ENCODE measurements at places on chromosomes 11 and 22.

- DNase-seq, result no peak
Observed at GRCh38 chr22:17981497-17981896, 42.9 kb downstream of the MICAL3 start.

- peak; percentile 13 for DNase-seq
Observed at GRCh38 chr22:44445731-44446130, 52.3 kb downstream of the RTL6 start.

DNA sequence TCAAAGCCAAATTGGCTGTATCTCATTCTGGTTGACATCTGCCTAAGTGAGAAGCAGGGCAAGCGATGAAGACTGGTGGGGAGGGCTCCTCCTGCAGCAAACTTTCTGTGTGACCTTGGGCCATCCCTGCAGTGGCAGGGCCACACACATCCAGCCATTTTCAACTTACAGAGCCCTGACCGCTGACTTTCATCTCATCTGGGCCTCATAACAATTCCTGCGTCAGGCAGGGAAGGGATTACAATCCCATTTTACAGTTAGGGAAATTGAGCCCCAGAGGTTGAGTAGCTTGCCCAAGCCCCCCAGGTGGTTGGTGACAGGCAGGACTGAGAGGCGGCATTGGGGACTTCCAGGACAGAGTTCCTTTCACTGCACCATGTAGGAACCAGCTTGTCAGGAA is 21.9 kb downstream of the TPBGL start:
- no peak for DNase-seq

DNA sequence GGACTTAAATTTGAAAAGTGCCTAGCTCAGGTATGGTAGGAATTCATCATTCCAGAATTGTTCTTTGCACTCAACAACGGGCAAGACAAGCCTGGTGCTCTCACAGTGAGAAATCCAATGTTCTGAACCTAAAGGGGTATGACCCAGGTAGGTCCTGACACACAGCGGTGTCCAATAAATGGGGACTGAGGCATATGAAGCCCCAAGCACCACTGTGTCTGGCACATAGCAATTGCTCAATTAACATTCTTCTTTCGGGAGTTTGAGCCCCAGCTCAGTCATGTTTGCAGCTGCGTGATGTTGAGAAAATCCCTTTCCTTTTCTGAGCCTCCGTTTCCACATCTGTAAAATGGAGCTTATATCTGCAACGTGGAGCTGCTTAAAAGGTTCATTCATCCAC is 535.8 kb downstream of the MIAT start:
- no peak for DNase-seq

GRCh38 chr11:73267122-73267846 is 4.9 kb upstream of the P2RY6 start:
- DNase-seq, result peak; percentile 13

GRCh38 chr22:36384766-36385481 is 2.8 kb downstream of the MYH9 start:
- DNase-seq, result peak; percentile 45

DNA sequence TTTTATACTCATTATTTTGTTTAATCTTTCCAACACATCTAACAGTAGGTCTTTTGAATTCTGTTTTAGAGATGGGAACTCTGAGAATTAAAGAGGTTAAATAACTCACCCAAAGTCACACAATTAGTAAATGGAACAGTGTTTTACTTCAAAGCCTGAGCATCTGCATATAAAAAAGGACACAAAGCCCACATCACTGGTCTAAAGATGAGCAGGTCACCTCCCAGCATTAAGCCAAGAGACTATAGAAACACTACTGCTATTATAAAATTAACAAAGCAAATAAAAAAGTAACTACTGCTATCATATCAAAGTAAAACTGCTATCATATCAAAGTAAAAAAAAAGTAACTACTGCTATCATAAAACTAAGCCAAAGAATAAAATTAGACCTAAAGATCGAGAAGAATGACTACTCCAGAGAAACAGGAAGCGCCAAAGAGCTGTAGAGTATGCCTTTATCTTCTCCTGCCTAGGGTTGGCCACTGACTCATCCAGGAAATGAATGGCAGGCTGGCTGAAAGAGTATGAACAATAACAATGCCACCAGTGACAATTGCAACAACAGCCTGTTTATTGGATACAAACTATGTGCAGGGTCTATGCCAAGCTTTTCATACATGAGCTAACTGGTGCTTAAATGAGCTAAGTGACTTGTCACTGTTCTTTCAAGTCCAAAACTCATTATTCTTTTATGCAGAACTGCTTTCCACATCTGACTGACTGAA is 1153.0 kb upstream of the TENM4 start:
- DNase-seq, result no peak

DNA sequence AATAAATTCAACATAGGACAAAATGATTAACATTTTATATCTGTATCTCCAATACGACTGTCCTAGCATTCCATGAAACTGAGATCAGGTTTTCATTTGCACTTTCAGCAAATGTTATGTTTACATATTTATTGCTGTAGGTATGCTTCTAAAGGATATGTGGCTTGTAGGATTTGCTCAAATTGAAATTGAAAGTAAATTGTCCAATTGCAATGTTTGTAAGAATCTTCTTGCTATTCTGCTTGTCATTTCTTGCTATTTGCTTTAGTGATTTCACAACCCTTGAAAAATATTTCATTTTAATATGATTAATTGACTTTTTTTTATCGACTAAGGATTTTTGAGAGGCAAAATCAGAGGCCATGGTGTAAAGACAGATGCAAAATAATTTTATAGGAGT is 904.2 kb upstream of the RAG2 start:
- DNase-seq, result no peak

GRCh38 chr11:121763526-121763925 is 310.8 kb upstream of the SORL1-AS1 start:
- DNase-seq, result no peak

- DNase-seq, result no peak
Observed at GRCh38 chr11:13152736-13153541, 124.7 kb upstream of the BMAL1 start.

DNA sequence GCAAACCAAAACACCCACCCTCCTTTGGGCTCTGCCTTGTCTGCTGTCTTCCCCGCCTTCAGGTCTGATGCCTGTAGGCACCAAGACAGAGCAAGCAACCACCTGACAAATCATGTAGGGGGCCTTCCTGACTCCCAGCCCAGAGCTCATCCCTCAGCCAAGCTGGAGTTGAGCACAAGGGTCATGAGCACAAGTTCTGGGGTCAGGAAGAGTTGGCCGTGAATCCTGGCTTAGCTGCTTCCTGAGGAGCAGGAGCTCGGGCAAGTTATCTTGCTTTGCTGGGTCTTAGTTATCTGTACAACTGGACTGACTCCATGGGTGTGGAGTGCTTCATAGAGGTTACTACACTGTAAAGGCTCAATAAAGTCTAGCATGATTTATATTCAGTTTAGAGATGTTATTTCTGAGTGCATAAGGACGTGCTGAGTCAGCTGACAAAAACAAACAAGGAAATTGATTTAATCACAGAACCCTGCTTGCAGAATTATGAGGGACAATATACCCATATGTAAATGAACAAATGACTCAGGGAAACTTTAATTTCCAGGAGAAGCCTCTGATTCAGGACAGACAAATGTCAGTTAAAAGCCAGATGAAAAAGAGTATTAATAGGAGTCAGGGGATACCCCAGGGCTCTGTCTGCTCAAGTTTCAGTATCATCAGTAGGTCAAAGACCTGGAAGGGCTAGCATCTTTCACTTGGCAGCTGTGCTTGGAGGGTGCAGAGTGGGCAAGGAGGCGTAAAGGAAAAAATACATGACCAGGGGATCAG is 15.0 kb upstream of the APOA1 start:
- DNase-seq, result no peak

DNA sequence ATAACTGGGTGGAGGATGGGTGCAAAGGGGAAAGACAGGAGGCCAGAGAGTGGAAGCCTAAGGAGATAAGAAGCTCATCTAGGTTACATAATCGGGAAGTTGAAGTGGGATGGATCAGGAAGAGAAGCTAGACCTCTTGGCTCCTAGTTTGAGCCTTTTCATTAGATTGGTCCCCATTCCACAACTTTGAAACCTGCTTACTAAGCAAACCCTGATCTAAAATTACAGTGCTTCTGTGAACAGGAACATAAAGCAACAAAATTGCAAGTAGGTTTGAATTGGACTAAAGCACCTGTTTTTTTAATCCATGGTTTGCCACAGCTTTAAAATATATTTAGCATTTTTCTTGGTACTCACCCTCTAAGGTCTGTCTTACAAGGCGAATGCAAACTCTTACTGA is 80.4 kb upstream of the EED start:
- no peak for DNase-seq

- DNase-seq, result no peak
Observed at GRCh38 chr11:117966908-117967307, 19.3 kb upstream of the IL10RA start.

DNA sequence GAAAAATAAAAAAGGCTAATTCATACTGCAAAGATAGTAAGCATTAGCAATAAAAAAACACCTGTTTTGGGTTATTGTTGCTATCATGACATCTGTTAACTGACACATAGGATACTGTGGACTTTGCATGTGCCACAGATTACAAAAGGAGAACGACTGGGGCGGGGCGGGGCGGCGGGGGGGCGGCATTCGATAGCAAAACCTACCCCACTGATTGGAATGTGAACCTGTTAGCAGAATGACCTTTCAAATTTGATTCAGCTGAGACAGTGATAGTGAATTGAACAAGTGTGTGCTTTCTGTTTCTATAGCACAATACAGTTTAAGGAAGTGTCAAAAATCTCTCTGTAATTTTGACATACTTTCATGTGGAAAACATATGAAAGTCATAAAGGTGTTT is 14.9 kb downstream of the MMP20 start:
- no peak for DNase-seq

DNA sequence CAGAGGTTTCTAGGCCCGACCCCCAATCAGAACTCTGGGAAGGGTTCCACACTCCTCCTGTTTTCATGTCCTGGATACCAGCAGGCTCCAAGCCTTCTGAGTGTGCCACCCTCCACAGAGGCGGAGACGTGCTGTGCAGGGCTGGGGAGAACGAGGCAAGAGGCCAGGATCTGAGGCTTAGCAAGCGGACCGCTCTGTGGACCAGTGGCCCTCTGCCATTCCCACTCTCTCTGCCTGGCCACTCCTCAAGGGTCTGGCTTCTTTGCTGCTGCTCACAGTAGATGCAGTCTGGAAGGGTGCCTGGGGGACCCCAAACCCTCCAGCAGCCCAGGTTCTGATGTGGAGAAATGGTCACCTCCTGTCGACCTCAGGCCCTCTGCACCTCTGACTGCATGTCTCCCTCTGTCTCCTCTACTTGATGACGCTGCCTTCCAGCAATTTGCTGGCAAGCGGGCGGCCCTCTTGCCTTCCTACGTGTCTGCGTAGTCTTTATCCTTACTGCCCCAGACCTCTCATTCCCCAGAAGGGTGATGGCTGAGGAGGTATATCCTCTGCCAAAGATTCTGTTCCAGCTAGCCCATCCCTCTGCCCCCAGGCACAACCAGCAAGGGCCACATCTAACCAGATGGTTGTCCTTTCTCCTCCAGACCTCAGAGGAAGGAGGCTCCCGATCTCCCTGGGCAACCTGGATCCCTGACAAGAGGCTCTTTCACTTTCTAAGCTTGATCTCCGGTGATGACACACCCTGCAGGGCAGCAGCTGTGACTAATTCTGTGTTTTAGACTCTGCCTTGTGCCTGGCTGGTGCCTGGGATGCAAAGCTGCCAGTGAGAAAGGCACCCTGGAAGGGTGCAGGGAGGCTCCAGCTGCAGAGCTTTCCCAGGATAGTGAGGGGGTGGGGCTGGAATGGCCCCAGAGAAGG is 87.3 kb downstream of the NAT10 start:
- DNase-seq, result peak; percentile 74

DNA sequence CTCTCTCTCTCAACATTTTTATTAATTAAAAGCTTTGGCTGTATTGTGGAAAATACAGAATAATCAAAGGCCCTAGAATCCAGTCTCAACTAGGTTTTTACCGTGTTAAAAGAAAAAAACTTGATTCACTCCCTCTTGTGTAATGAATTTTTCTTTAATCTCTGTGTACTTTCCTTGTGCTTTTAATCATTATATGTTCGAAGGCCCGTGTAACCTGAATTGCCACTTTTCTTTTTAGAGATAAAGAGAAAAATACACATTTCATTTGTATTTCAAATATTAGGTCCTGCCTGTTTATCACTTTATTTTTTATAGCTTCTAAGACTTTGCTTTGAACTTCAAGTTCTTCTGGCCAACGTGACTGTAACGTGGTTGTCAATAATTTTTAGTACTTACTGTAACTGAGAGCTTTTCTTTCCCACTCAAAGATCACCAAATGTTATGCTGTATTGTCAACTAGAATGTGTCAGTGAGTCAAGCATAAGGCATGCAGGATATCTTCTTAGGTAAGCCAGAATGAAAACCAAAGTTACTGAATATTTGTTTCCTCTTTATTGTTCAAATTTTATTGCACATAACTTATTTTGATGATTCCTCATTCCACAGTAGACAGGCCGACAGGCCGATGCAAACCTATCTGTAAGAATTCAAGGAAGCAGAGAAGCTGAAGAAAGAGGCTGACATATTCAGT is 23.3 kb upstream of the FAR1 start:
- no peak for DNase-seq

DNA sequence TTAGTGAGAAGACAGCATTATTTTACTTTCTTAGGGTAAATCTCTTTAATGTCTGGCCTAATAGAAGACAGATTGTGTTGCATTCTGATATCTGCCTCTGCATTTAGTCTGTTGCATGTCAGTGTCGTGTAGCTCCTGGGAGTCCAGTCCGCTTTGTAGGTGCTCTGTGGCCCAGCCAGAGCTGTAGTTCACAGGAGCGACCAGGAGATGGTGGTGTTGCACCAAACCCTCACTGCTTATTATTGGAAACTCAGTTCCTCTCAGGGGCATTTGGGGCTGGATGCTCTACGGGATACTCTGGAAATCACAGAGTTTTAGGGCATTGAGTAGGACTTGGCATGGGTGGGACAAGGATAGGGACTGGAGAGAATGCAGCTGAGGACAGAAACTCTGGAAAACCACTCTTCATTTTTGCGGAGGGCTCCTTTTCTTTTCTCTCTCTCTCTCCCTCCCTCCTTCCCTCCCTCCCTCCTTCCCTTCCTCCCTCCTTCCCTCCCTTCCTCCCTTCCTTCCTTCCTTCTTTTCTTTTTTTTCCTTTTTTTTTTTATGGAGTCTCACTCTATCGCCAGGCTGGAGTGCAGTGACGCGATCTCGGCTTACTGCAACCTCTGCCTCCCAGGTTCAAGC is 21.7 kb downstream of the MIAT start:
- DNase-seq, result peak; percentile 83

DNA sequence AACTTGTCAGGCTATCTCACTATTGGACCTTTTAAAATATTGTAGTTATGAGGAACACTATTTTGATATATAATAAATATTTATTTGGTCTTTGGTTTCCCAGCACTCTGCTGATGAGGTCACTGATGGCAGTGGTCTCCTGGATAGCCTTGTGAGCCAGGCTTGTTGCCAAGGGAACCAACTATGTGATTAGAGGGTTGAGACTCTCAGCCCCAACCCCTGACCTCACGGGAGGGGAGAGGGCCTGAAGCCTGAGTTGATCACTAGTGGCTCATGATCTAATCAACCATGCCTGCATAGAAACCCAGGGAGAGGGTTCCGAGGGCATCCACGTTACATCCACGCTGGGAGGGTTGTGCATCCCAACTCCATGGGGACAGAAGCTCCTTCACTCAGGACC is 10.8 kb downstream of the PANX1 start:
- DNase-seq, result no peak
